ENCODE measurements at places on chromosomes 11 and 22.

DNA sequence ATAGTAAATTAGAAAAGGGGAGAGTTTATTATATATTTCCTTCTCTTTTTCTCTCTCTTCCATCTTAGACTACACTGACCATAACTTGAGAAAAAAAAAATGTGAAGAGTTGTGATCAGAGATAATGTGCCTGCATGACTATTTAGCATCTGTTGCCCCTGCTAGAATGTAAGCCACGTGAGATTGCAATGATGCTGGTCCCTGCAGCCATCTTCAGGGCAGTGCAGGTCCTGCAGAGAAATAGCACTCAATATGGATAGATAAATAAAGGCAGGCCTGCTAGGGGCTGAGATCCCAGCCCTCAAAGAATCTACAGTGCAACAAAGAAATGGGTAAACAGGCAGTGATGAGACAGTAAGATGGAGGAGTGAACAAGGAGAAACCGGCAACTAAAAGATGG is 7.8 kb upstream of the DKK3 start:
- no peak for DNase-seq

GRCh38 chr11:119907122-119907851 is 178.3 kb upstream of the NECTIN1 start:
- no peak for DNase-seq

DNA sequence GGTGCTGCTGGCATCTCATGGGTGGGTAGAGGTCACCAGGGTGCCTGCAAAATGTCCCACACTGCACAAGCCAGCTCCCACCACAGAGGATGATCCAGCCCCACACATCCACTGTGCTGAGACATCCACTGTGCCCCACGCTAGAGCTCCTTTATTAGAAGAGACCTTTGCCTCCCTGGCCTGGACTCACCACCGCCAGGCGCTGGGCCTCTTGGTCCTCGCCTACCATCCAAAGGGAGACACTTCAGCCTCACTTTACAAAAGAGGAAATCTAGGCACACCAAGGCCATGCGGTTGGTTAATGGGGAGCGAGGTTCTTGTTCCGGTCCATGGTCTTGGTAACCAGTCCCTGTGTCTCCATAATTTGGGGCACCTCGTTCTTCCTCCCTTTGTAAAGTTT is 3.4 kb upstream of the ANO1 start:
- DNase-seq = no peak

DNA sequence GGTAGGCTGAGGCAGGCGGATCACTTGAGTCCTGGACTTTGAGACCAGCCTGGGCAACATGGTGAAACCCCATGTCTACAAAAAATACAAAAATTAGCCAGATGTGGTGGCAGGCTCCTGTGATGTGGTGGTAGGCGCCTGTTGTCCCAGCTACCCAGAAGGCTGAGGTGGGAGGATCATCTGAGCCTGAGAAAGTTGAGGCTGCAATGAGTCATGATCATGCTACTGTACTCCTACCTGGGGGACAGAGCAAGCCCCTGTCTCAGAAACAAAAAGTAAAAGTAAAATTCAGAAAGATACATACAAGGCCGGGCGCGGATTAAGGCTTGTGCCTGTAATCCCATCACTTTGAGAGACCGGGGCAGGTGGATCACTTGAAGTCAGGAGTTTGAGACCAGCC is 6.3 kb downstream of the LDHAL6A start:
- no peak for DNase-seq

GRCh38 chr22:32127904-32128303 is 31.2 kb downstream of the C22orf42 start:
- no peak for DNase-seq

- DNase-seq = no peak
Observed at GRCh38 chr11:92687724-92688123, 281.7 kb upstream of the MTNR1B start.

- DNase-seq = no peak
Observed at GRCh38 chr22:30272781-30273601, 6.3 kb upstream of the OSM start.

DNA sequence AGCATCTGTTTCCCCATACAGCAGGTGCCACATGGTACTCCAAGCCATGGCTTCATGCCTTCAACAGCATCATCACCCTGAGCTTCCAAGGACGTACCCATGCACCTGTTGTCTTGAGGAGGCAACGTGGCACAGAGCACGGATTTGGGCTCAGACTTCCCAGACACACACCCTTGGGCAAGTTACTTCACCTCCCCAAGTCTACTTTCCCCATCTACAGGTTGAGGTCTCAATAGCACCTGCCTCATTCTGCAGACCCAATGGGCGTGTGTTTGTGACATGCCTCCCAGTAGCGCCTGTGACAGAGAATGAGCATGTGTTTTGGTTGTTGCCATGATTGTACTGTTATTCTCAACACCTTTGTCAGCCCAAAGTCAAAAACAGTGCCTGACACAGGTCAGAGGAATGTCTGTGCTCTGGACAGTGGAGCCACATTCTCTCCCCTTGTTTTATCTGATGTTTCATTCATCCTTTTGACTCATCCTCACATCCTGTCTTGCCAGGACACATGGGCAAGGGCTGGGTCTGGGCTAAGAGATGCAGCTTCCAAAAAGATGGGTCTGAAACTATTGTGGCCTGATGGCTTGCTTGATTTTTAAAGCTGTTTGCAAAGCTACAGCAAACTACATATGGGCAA is 53.4 kb upstream of the CCND1 start:
- no peak for DNase-seq

- no peak for DNase-seq
Observed at GRCh38 chr11:95699631-95700470, 89.7 kb downstream of the FAM76B start.

Measured in stimulated activated naive CD4-positive, alpha-beta T cell treated with Interleukin-2 at 50 U/mL for 16 hours (primary cell).